ENCODE measurements at places on chromosomes 6 and 20.
A peak's percentile ranks its signal among the peaks of the same experiment; 100 is the strongest.

- no peak for DNase-seq
Observed at GRCh38 chr20:49980140-49981008, 2.4 kb upstream of the SNAI1 start.

DNA sequence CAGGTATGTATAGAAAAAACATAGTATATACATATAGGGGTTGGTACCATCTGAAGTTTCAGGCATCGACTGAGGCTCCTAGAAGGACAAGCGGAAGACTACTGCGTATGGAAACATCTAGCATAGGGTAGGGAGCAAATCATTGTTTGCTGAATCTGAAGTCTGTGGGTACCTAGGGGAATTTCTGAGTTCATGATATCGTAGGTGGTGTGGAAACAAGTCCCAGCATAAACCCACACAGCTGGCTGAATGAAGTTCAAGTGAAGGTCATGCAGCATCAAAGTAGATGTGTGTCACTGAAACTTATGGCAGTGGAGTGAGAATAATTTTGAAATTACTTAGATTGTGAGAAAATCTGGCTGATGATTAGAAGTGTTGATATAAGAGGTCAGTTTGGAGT lies 39.4 kb downstream of the MAP7 start:
- no peak for DNase-seq

GRCh38 chr6:133965817-133966360 lies 12.9 kb downstream of the TBPL1 start:
- no peak for DNase-seq

DNA sequence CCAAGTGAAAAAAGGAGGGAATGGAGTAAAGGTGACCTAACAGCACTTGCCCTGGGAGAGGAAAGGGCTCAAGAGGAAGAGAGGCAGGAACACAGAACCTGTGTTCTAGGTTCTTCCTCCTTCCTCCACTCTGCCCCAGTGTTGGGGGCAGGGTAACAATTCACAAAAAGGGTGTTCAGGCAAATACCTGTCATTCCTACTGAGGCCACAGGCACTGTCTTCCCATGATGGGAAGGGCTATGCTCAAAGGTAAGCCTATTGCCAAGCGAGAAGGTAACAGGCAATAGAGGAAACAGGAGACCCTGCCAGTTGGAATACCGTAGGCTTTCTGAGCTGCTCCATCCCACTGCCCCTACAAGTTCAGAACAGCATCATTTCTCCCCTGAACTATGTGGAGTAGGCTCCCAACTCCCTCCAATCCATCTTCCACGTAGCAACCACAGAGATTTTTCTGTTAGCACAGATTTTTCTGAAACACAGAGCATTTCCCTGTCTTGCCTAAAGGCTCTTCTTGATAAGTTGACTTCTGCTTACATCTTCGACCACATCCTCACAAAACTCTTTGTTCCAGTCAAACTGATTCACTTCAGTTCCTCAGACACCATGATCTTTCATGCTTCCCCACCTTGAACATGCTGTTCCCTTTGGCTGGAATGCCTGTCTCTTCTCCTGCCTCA lies 2.7 kb downstream of the AGPAT1 start:
- DNase-seq: no peak

GRCh38 chr20:50455656-50456451 lies 54.3 kb upstream of the PTPN1 start:
- DNase-seq: no peak

- DNase-seq: no peak
Observed at GRCh38 chr20:33475381-33476152, 14.3 kb upstream of the CBFA2T2 start.

- no peak for DNase-seq
Observed at GRCh38 chr6:137191670-137192069, 18.2 kb upstream of the IL22RA2 start.

DNA sequence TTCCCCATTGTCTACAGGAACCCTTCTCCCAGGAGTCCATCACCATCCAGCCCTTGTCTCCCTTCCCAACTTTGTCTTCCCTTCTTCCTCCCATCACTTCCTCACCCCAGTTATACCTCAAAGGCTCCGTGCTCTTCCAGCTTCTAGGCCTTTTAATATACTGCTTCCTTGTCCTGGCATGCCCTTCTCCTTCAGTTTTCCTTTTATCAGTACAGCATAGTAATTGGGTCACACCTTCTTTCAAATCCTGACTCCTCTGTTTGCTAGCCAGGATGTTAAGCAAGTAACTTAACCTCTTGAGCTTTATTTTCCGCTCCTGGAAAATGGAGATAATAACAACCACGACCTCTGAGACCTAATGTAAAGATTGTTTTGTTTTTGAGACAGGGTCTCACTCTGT lies 54.9 kb upstream of the PNRC1 start:
- no peak for DNase-seq

- DNase-seq: no peak
Observed at GRCh38 chr6:162463576-162463975, 264.0 kb downstream of the PRKN start.

DNA sequence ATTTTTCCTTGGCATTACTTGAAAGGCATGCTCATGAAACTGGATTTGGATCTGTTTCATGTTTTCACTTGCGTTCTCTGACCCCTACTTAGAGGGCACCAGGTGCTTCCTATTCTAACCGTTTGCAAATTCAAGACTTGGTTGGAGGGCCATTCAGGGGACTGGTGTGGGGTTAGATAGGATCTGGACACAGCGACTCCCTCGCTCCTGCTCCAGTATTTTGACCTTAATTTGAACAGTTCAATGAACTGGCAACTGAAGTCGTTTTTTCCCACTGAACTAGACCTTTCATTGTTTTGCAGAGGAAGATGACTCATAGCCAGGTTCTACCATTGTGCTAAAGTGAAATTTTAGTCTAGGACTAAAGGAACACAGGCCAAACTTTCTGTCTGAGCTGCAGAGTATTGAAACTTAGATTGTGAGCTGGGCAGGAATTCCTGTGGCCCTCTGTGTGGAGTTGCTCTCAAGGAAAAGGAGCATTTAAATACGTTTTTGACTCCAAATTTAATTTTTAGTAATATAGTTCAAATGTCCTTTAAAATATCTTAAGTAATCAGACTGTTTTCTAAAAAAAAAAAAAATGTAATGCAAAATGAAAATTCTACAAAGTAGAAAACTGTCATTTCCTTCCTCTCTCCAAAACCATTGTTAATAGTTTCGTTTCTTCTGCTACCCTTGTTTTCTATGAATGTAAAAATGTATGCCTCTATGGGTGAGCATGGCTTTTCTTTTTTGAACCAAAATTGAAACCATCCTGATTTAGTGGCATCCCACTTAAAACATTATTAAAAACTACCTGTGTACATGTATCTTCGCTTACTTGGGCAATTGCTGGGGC lies 64.8 kb downstream of the UTRN start:
- DNase-seq: no peak

DNA sequence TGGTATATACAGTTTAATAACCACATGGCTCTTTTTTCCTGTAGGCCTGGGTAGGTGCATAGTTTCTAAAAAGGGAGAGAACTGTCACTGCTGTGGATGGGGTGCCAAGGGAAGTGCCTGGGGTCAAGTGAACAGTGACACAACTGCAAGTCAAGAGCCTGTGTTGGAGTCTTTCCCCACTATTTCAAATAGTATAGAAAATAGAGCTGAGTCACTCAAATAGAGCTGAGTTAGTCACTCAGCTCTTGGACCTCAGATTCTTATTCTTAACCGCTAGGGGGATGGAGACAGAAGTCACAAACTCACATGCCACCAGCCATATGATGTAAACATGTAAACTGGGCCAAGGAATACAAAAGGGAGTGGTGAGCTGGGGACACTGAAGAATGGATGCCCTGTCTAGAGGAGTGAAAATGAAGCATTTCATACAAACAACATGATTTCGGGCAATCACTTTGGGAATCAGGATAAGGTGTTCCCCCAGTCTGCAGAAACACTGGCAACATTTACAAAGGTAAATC lies 2.1 kb downstream of the NQO2 start:
- peak; percentile 85 for DNase-seq

DNA sequence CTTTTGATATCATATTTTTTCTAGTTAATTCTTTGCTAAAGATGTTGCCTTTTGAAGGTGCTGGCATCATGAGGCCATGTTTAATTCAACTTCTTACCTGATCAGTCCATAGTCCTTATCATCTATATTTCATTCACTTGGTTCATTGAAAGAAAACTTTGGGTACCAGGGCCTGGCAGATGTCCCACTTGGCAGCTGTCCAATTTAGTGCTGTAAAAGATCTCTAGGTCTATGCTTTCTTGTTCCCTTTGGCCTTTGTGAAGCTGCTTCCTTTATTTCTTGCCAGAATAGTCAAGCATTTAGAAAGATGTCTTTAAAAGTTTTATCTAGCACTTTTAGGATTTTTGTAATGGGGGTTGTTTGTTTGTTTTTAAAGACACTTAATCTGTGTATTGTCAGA lies 61.7 kb upstream of the EYA4 start:
- DNase-seq: no peak

GRCh38 chr6:36598739-36599318 lies 4.7 kb downstream of the SRSF3 start:
- DNase-seq: no peak

DNA sequence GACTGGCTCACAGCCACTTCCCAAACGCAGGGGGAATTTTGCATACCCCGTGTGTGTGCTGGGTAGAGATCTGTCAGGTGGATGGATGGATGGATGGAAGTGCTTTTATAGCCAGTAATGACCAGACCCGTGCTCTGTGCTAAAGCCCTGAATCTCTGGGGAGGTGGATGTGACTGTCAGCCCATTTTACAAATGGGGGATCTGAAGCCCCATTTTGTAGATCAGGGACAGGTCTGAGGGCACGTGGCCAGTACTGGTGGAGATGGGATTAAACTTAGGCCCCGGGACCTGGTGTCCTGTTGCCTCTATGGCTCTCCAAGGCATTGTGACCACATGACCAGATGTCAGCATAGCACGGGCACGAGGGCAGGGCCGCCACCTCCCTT lies 38.2 kb upstream of the ZBP1 start:
- no peak for DNase-seq

GRCh38 chr6:25354078-25354932 lies 75.1 kb downstream of the CARMIL1 start:
- DNase-seq: no peak

- DNase-seq: no peak
Observed at GRCh38 chr6:105997482-105997881, 88.7 kb upstream of the PRDM1 start.

GRCh38 chr6:44272529-44272928 lies 2.3 kb downstream of the TMEM151B start:
- DNase-seq: no peak

DNA sequence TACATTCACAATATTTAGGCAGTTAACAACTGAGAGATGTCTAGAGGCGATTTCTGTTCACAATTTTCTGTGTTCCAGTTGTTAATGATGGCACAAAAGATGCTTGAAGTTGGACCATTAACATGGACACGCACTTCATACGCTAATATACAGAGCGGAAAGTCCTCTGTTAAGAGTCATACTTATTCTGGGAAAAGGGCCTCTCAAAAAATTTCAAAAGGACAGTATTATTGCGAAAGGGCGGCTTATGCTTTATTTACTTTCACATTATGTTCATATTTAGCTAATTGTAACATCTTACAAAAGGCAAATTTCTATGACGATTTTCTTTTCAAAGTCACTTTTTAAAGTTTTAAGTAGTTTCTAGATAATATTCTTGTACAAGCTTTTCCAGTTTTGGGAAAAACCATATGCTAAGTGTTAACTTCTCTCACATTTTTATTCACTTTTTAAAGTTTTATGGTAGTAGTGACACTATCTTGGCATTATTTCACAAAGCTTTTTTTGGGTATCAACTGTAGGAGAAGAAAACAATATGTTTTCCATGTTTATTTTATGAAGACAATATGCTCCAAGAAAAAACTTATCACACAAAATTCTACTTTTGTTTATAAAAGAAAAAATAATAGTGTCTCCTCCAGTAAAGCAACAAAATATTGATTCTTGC lies 62.3 kb downstream of the MAP7 start:
- no peak for DNase-seq

DNA sequence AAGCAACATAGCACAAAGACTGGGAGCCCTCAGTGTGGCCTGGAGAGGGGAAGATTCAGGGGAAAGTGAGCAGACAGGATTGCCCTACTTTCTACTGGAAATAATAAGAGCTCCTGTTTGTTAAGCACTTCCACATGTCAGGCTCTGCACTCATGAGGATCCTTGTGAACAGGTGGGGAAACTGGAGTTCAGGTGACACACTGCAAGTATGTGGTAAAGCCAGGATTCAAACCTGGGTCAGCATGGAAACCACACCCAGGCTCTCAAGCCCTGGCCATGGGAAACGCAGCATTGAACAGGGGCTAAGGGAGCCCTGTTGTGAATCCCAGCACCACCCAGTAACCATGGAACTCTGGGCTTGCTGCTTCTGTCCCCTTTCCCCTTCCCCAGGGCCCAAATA lies 42.8 kb upstream of the ID1 start:
- peak; percentile 63 for DNase-seq

GRCh38 chr20:34043025-34043424 lies 49.3 kb downstream of the RALY start:
- no peak for DNase-seq

DNA sequence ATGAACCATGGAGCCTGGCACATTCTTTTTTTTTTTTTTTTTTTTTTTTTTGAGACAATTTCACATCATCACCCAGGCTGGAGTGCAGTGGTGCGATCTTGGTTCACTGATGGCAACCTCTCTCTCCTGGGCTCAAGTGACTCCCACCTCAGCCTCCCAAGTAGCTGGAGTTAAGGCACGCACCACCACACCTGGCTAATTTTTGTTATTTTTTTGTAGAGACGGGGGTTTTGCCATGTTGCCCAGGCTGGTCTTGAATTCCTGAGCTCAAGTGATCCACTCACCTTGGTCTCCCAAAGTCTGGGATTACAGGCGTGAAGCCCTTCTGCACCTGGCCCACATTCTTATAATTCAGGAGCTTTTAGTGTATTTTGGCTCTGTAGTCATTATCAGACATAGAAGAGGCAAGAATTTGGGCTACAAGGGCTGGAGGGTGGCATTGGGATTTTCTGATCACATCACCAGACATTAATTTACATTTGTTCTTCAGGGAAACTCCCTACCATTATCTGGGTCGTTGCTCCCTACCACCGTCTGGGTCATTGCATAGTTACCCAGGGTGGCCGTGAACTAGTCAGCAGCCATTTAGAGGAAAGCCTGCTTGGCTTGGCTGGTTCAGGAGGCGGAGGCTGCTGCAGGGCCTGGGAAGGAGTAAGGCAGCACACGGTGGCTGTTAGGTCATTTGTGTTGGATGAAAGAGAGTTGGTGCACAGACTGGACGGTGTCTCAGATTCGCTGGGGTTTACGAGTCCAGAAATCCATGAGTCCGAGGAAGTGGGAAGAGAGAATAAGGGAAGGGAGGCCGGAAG lies 17.6 kb downstream of the ARID1B start:
- DNase-seq: no peak

GRCh38 chr6:37878150-37878710 lies 58.7 kb downstream of the ZFAND3 start:
- no peak for DNase-seq

- no peak for DNase-seq
Observed at GRCh38 chr6:1586861-1587450, 22.8 kb upstream of the FOXC1 start.

GRCh38 chr6:99349171-99350141 lies at the start of gene FAXC:
FAXC (minus strand) TSS chr6:99349674; CDS start chr6:99349372, 302 bp downstream.
- peak; percentile 76 for DNase-seq

Data from trophoblast cell (in vitro differentiated cells and primary cell).